D341Med (cell line): ENCODE measurements at places on chromosomes 12 and 14.

- no peak for DNase-seq
Measured at GRCh38 chr12:55612646-55613045, 24.0 kb upstream of the OR10P1 start.

GRCh38 chr12:13039328-13039956 lies 4.7 kb upstream of the FAM234B start:
- no peak for DNase-seq

- no peak for DNase-seq
Measured at GRCh38 chr12:108307006-108307405, 32.1 kb downstream of the CMKLR1 start.

DNA sequence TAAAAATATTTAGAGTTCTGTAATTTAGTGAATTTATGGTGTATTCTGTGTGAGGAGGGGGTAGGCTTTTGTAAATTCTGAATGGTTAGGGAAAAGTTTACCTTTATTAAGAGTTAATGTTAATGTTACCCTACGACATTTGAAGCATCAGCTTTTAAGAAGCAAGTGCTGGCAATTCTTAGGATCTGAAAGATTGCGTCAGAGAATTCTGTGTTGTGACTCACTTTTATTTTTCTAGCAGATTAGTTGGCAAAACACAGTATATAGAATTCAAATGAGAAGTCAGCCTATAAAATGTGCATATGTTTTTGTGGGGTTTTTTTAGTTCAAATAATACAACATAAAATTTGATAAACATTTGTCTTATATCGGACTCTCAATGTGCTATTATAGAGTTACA lies 97.6 kb downstream of the RAD52 start:
- no peak for DNase-seq

- no peak for DNase-seq
Measured at GRCh38 chr12:85283560-85283959, 3.5 kb downstream of the ALX1 start.

GRCh38 chr12:47547077-47547476 lies 158.8 kb downstream of the RPAP3 start:
- no peak for DNase-seq

DNA sequence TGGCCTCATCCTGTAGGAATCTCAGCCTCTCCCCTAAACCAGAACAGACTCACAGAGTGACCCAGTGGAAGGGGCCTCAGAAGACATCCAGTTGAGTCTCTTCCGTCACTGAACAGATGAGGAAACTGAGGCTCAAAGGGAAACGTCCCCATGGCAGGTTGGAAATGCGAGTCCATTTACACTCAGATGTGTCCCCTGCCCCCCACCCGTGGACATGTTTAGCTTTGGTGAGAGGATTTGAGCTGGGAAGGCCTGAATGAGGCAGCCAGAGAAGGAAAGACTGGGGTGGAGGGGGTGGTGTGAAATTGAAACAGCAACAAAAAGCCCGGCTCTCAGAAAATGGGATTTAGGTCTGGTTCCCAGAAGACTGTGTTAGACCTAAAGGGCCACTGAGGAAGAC lies 1.7 kb downstream of the FAIM2 start:
- no peak for DNase-seq

DNA sequence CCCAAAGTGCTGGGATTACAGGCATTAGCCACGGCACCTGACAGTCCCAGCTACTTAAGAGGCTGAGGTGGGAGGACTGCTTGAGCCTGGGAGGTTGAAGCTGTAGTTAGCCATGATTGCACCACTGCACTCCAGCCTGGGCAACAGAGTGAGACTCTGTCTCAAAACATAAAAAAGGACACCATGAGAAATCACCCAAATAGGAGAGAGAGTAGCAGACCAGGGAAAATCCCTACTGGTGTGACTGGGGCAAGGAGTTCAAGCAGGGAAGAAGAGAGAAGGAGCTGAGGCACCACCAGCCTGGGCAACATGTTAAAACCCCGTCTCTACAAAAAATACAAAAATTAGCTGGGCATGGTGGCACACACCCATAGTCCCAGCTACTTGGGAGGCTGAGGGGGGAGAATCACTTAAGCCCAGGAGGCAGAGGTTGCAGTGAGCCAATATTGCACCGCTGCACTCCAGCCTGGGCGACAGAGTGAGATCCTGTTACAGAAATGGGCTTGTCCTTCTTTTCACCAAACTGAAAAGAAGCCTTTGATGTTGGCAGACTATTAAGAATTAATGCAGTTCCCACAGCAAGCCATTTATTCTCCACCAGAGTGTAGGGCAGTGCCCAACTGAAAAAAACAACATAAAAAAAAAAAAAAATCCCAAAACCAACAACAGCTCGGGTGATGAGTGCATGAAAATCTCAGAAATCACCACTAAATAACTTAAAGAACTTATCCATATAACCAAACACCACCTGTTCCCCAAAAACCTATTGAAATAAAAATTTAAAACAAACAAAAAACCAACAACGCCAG lies 4.5 kb upstream of the SRSF9 start:
- no peak for DNase-seq

DNA sequence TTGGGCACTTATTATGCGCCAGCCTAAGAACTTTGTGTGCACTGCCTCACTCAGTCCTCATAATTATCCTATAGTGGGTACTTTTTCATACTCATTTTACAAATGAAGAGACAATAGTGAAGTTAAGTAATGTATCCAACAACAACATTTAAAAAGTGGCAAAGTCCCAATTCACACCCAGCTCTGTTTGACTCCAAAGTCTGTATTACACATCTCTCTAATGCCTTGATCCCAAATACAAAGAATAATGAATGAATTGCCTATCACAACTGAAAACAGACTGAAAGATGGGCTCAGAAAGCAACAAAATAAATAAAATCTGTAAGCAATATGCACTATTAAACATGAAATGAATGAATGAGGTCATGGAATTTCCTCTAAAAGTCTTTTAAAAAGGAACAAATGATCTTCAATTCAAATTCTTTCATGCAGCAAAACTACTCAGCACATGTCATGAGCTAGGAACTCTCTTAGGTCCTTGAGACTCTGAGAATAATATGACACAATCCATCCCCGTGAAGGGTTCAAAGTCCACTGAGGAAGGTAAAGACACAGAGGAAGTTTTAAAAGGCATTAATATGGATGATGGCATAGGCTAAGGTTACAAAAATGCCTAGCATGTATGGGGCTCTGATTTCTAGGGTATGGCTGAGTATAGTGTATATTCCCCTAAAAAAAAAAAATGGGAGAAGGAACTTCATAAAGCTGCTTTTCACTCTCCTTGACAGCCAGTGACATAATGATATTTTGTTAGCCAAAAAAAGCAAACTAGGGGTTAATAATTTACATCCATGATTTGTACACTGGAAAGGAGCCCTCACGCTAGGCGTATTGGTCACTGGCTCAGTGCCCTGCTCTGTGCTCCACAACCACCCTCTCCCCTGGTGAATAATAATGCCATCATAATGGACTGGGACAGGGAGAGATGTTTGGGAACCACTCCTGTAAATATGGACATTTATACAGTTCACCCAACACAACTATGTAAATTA lies 103.4 kb downstream of the SLC2A13 start:
- DNase-seq: no peak
